ENCODE measurements at places on chromosomes 7 and 10.

- DNase-seq = peak; percentile 55
These were observed 65.8 kb upstream of the PRSS58 start for GRCh38 chr7:142323706-142324105.

DNA sequence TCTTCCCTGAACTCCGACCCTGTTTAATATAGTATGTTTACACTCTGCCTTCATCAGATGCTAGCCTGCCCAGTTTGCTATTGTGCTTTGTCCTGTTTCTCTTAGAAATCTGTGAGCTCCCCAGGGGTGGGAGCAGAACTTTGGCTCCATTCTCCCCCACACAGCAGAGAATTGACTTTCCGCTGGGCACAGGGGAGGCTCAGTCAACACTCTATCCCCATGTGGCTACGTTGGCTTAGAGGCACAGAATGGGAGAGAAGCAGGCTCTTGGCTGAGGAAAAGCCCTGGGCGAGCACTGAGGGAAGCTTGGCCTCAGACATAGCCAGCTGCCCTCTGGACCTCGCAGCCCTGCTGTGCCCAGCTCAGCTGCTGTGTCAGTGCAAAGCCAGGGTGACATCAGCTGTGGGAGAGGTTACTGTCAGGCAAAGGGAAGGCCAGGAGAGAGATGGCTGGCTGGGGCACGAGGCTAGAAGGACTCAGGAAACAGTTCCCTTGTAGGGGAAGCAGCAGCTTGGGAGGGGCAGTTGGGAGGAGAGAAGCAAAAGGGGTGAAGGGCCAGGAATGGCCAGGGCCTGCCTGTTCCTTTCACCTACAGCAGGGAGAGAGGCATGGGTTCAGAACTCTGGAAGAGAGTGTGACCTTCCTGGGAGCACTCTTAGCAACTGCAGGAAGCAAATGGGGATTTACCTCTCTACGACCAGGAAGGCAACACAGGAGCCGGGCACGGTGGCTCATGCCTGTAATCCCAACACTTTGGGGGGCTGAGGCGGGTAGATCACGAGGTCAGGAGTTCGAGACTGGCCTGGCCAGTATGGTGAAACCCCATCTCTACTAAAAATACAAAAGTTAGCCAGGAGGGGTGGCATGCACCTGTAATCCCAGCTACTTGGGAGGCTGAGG lies 5.8 kb upstream of the SCD start:
- no peak for DNase-seq

DNA sequence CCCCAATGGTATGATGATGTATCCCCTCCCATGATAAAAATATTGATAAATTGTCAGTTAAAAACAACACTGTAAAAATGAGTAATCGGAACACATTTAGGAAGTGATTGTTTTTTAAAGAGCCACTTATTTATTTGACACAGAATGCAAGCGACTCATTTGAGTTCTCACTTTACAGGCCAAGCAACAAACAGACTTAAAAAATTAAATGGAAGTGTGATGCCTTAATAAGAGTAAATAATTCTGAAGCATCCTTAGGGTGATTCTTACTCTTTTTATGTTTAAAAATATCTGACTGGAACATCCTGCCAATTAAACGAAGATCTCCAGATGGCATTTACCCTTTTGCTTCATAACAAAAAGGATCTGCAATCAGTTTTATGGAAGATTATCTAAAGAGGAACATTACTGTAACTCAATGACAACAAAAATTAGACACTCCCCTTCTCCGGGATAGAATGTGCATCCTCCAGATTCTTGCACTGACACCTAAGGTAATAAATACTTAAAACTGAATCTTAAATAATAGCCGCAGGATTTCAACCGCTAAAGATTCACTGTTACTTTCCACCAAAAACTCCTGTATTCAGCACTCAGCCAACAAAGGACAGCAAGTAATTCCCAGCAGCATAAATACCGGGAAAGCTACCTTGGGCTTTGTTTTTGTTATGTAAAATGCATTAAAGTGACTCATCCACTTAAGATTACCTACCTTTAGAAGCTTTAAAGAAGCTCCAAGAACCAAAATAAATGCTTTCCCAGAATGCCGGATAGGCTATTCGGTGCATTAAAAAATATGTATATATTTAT lies 1.7 kb downstream of the CACNA2D1 start:
- no peak for DNase-seq

- DNase-seq = no peak
These were observed 84.5 kb downstream of the AOAH start for GRCh38 chr7:36639826-36640225.

DNA sequence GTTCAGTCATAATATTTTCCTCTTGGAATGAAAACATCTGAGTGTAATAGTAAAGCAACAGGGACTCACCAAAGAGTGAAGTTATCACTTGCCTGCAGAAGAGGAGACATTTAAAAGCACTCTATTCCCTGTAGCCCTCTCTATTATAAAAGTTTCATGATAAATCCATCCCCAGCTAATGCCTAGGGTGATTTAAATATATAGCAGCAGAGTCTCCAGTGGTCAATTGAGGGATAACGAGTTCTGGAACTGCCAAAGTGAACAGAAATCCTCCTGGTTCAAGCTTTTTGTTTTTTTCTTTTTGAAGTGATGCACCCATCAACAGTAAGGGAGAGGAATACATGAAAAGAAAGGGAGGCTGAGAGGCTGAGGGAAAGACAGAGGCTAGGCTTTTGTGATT lies 87.3 kb downstream of the EVX1 start:
- no peak for DNase-seq

DNA sequence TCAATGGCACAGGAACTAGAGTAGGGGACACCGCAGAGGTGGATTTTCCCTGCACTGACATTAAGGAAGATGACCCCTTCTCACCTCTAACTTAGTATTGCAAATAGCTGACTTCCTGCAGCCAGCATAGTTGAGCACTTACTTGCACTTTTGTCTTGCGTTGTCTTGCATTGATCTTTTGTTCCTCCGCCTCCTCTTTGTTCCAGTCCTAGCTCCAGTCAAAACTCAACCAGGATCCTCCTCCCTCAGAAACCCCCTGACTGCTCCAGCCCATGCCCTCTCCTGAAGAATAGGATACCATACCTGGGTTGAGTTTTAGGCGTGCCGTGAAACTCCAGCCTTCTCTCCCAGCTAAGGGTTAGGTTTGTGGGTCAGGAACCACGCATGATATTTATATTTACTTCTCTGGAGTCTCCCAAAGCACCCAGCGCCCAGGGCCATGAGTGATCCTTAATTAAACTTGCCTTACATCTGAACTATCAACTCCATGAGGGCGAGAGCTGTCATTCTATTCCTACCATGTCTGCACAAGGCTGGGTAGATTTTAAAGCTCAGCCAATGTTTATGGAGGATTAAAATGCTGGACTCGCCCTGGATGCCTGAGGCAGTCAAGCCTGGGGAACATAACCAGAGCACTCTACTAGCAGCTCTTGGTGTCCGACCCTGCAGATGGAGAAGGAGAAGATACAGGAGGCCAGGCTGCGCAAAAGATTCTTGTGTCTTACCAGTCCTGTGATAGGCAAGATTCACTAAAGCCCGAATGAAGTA lies 14.1 kb downstream of the ZNF467 start:
- no peak for DNase-seq

DNA sequence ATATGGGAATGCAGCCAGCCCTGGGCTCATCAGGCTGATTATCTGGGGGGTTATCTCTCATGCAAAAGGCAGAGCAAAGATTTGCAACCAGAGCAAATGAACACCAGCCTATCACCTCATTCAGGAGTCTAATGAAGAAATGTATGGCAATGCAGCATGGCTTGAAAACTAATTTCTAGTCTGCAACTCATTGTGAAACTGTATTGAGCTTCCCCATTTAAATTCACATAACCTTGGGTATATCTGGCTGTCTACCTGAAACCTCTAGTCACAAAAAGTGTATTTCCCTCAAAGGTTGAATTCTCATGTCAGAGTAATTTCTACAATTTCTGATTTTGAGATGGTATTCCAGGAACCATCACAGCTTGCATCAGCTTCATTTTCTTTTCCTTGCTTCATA lies 240.0 kb downstream of the SDHAF3 start:
- DNase-seq = no peak

DNA sequence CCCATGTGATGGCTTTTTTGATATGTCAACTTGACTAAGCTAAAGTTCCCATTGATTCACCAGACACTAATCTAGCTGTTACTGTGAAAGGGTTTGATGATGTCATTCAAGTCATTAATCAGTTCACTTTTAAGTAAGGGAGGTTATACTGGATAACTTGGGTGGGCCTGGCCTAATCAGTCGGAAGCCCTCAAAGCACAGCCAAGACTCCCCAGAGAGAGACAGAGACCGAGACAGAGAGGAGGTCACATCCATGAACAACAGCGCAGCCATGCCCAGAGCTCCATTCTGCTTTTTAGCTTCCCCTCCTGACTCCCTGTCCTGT lies 103.4 kb downstream of the TRIL start:
- DNase-seq = no peak

DNA sequence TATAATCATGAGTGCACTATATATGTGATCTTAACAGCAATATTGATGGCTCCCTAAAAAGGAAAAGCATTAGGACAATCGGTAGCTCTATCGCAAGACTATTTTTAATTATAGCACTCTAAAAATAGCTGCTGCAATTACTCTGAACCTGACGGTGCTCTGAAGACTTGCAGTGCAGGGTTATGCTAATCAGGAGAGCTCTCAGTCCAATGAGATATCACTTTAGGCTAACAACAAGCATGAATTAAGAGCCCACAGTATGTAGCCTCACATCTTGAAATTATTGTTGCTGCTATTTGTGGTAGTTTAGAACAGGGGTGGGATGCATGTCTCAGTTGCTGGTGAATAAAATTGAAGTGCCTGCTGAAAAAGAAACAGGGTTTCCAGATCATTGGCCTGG lies 515.8 kb upstream of the AKR1E2 start:
- no peak for DNase-seq

All from stimulated activated CD4-positive, alpha-beta T cell treated with anti-CD3 and anti-CD28 coated beads, Interleukin-1b, Interleukin-23, amount 100 ng/mL, for 48 hours (primary cell).